ENCODE measurements at places on chromosomes 11 and 22.

DNA sequence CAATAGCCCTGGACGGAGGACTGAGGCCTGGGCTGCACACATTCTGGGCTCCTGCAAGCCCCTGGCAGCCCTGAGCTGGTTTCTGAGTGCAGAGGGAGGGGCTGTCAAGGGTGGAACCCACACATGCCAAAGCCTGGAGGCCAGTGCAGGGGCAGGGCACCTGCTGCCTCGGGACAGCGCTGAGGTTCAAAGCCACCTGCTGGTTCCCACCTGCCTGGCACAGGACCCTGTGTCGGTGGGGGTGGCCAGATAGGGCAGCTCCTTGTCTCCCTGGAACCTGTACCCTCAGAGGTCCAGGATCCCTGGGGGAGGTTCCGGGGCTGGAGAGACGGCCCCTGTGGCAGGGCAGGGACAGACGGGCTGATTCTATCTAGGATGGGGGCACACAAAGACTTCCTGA, 40.8 kb downstream of the RTN4R start:
- DNase-seq, result no peak

GRCh38 chr11:14537134-14537599, 17.0 kb upstream of the PSMA1 start:
- DNase-seq, result no peak

- DNase-seq, result no peak
These were observed 565.8 kb upstream of the LRRC4C start for GRCh38 chr11:42025121-42025803.

GRCh38 chr11:119906376-119906775, 177.4 kb upstream of the NECTIN1 start:
- no peak for DNase-seq

GRCh38 chr11:65595543-65596281, at the start of gene KCNK7:
KCNK7 (minus strand) TSS chr11:65595800; CDS start chr11:65595772, 28 bp downstream.
- DNase-seq, result no peak

GRCh38 chr11:70716986-70717775, 318.9 kb downstream of the CTTN start:
- no peak for DNase-seq

DNA sequence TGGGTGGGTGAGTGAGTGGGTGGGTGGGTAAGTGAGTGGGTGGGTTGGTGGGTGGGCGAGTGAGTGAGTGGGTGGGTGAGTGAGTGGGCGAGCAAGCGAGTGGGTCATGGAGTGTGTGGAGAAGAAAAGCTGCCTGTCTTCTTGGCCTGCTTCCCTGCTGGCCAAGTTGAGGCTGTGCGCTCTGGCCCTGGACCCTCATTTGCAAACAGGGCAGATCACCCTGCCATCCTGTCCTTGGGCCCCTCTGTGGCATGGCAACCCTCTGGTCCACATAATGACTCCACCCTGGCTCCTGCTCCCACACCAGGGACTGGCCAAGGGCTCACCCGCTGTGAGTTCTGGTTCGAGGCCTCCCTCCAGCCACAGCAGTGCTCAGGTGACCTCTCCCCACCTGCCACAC, 35.1 kb downstream of the CAPN1 start:
- no peak for DNase-seq

DNA sequence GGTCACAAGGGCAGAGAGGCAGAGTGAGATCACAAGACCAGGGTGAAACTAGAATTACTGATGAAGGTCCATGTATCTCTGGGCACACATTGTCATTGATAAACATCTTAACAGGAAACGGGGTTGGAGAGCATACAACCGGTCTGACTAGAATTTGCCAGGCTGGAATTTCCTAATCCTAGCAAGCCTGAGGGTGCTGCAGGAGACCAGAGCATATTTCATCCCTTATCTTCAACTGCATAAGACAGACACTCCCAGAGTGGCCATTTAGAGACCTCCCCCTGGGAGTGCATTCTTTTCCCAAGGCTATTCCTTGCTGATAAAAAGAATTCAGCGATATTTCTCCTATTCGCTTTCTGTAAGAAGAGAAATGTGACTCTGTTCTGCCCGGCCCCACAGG, 84.6 kb upstream of the IZUMO1R start:
- DNase-seq, result no peak

DNA sequence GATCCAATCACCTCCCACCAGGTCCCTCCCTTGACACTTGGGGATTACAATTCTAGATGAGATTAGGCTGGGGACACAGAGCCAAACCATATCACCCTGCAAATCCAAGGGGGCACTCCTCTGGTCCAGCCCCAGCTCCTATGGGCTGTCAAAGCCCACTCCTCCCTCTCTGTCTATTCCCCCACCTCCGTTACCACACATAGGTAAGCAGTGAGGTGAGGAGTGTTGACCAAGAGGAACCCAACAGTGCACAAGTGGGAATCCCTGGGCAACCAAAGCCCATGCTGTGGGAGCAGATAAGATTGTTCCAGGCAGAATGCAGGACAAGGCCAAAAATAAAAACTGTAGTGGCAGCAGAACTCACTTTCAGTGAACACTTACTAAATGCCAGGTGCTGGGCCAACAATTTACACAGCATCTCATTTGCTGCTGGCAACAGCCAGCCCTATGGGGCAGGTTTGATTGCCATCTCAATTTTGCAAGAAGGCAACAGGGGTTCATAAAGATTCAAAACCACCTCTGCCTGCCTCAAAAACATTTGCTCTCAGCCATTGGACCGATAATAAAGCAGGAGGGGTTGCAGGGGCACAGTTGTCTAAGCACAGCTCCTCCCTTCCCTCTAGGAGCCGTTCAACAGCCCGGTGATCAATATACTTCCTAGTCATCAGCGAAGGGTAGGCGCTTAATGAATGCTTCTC, 8.9 kb downstream of the SDF2L1 start:
- no peak for DNase-seq

DNA sequence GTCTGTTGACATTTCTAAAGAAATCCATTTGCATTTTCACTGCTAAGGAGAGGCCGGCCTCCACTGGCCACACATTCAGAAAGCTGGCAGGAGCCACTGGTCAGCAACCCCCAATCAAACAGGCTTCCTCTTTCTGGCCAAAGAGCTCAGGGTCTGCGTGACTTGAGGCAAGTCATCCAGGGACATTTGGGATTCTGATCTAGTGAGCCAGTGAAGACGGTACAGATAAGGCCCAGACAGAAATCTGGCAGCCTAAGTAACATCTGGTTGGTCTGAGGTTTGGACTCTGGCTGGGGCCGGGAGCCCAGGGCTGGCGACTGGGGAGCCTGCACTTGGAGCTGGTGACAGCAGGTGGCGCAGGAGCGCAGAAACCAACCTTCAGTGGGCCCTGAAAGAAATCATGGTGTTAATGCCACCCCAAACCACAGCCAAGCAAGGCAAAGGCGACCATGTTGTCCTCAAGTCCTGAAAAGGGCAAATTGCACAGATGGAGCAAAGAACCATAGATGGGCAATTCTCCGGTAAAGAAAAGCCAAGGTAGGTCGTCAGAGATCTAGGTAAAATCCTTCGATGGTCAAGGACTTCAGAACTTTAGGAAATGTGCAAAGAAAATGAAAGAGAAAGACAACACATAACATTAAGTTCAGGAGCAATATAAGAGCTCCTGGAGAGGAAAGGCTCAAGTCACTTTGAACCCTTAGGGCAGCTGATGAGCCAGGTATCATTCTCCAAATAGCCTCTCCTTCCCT, 99.4 kb upstream of the BLID start:
- no peak for DNase-seq

- no peak for DNase-seq
These were observed 21.4 kb downstream of the MRGPRG start for GRCh38 chr11:3197044-3197695.

GRCh38 chr11:128367573-128367972, 219.8 kb downstream of the ETS1 start:
- DNase-seq, result no peak

- no peak for DNase-seq
These were observed 87.6 kb upstream of the TIMP3 start for GRCh38 chr22:32713737-32714457.

GRCh38 chr22:46071451-46072109, 78.7 kb upstream of the PPARA start:
- DNase-seq, result peak; percentile 46

DNA sequence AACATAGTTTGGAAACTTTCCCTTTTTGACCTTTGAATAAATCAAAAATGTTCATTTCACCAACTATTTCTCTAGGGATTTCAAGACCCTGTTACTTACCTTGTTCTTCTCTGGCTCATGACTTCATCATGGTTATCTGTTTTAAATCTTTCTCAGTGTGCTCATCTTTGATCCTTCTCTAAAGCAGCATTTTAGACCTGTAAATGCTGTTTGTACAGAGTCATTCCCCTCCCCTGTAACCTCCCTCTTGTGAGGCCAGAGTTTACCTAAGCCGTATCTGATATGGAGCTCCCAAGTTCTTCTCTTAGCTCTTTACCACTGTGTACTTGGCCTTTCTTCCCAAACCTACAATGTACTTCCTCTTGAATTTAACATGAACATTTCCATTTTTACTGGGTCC, 56.0 kb downstream of the ACER3 start:
- no peak for DNase-seq

DNA sequence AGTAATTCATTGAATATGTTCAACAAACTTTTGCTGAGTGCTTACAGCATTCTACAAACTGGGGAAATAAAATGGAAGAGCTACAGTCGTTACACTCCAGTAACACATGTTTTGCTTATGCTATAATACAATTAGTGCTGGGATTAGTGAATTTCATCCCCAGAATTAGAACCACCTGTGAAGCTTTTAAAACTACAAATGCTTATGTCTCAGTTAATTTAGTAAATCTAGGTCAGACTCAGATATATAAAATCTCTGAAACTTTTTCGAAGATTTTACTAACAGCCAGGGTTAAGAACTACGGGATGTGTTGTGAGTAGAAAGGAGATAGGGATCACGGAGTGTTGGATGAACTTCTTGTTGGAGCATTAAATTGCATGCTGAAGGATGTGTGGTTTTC, 33.7 kb upstream of the EED start:
- DNase-seq, result no peak

DNA sequence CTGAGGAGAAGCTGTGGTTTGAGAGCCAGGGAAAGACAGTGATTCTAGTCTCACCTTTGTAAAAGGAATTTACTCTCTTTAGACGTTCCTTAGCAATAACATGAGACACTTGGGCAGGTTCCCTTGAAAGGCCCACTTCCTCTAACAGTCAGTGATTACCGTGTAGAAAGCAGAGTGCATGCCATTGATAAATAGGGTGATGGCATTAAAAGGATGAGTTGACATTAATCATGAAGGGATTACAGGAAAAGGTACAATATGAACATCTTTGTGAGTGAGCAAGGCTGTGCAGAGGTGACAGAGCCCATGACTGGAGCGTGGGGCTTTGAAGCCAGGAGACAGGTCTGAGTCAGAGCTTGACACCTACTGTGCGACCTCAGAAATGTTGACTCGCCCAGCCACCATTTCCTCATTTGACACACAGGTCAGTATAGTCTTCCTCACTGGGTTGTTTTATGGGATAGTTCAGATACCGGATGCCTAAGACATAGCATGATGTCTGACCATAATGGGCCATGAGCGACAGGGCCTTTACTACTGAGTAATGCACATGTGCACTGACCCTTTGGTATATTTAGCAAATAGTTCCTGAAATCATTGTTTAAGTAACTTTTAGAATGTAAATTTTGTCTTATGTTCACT, 341.7 kb upstream of the MTNR1B start:
- no peak for DNase-seq

DNA sequence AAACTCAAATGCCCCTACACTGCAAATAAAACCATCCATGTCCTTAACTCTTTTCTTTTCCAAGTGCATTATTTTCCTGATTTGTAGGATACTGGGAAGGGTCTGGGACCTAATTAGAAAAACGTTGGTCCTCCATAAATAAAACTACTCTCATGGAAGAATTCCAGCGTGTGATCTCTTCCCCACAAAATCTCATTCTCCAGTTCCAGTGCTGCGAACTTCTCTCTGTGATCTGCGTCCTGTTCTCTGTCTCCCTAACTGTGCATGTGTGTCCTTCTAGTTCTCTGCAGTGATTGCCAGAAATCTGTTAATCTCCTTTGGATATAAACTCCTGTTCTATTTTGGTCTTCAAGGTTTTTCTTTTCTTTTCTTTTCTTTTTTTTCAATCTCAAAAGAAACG, 148.1 kb downstream of the BBOX1 start:
- no peak for DNase-seq

GRCh38 chr11:5611627-5612026, 13.2 kb upstream of the TRIM34 start:
- DNase-seq, result no peak

DNA sequence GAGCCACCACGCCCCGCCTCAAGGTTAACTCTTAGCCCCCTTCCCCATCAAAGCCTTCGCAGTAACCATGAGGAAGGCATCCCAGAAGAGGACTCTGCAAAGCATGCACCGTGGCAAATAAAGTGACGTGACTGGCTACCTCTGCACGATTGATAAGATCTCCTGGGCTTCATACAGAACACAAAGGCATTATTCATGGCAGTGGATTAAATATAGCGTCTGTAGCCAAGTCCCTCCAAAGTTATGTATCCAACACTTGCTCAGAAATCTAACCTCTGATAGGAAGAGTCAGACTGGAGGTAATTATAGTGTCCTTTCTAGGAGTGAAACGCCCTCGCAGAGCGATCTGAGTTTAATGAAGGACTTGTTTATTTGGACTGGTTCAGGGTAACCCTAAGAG, 22.4 kb downstream of the CPT1A start:
- DNase-seq, result no peak

DNA sequence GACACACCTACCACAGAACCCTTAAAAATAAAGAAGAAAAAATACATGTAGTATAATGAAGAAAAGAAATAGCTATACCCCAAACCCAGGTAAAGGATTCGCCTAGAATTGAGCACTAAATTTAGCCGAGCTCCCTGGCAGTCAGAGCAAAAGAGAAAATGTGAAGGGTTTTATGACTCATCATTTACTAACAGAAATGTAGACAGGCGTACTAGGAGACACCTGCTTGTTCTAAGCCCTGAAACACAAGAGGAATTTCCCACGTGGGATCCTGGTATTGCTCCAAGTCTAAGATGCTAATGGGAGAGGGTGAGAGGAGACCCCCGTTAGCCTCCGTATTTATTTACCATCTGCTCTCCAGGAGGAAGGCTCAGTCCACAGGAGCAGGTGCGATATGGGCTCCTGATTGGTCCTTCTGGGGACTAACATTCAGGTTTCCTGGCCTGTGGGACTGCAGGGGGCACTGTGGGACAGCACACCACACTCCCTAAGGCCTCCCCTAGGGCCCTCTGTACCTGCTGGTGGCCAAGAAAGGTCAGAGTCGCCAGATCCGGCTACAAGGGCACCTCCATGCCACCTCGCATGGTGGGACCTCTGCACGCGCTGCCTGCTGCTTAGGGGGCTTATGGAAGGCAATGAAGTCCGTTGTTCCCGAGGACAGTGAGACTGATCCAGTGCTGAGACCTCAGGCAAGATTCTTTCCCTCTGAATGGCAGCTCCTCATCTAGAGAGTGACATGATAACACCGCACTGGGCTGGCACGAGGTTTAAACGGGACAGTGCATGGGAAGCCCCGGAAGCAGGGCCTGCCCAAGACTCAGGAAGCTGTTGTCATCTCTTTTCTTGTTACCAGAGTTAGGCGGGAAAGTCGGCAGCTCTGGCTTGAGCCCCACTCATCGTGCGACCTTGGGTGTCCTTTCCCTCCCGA, 25.8 kb downstream of the KCNC1 start:
- DNase-seq, result no peak

DNA sequence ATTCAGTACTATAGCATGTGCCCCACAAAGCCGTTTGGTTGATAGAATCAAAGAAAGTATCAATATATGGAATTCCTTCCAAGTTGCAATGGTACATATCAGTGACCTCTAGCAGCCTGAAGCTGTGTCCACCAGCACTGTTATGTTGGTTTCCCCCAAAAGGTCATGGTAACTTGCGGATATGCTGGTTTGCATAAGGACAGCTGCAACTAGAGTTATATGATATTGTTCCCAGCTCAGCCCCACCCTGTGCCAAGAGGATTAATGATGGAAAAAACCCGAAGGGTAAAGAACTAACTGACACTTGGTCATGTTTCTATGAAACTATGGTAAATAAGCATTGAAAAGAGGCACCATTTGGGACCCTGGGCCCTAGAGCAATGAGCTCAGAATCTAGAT, 93.5 kb downstream of the PDHX start:
- DNase-seq, result no peak

All from activated CD4-positive, alpha-beta T cell treated with anti-CD3 and anti-CD28 coated beads for 1 hour (primary cell).